ENCODE measurements at places on chromosomes 5 and 9.

DNA sequence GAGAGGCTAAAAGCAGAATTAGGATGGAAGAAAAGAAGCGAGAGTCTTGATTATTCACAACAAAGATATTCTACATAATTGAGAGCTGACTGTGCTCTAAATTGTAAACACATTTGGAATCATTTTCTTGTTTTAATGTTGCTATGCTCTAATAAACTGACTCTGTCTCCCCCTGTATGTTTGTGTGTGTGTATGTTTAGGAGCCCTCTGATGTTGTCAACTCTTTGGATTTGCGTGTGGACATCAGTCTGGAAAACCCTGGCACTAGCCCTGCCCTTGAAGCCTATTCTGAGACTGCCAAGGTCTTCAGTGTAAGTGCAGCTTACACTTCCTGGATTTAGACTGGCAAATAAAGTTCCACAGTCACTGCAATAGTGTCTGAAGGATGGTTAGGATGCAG is 37.8 kb downstream of the MOCS2 start:
- DNase-seq, result no peak

DNA sequence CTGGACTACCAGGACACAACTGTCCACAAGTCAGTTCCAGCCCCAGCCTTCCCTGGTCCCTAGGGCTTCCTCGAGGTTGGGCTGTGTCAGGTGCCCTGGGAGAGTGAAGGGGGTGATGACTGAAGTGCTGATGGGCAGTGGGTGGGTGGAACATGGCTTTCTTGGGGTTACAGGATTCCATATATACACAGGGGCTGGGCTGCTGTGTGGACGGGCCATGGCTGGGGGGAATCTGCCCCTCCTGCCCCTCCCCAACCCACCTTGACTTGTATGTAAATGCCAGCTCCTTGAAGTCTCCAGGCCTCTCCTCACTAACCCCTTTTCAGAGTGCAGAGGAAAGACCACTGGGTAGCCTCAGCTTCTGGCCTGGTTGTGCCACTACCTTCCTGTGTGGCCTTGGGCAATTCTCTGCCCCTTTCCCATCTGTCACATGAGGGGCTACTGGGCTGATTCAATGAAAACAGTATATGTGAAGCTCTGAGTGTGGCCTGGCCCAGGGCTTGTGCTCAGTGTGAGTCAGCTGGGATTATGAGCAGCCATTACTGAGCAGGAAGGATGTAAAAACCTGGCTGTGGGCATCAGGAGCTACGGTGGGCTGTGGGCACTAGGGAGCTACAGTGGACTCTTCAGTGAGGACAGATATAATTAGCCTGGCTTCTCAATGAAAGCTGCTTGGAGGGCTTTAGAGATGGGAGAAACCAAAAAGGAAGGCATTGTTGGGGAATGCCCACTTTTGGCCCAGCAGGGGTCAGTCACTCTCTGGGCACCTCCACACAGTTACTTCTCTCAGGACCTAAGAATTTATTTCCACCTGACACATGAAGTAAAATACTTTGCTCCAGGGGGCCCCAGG is 23.3 kb downstream of the PITX1 start:
- DNase-seq, result no peak

GRCh38 chr9:112864403-112864802 is 26.3 kb downstream of the SLC46A2 start:
- DNase-seq, result no peak

DNA sequence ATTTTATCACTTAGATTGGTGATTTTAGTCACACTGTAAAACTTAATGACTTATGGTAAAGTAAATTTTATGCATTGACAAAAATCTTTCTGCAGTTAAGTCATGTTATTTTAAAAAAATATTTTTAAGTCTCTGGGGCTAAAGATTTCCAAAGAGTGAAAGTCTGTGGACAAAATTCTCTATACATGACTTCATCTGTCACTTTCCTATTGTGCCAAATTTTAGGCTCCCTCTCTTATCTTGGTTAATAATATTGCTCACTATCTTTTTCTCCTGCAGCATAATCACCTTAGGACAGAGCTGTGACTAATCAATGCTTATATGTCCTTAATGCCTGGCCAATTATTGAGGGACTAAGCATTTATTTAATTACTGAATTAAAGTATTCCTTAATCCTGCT is 15.2 kb downstream of the LURAP1L start:
- DNase-seq, result no peak

DNA sequence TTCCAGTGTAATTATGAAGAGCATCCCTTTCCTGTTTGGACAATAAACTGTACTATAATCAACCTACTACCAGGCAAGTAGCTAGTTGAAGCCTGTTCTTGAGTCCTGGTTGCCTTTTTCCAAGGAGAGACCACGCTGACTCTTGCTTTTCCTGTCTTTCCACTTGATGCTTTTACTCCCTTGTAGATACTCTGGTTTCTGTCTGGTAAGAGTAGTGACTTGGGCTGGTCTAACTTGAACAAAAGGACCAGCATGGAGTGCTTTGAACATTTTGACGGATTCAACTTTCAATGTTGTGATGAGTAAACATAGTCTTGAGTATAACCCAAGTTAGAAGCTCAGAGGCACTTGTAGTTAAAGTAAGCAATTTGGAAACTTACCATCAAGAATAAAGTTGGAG is 464.3 kb downstream of the GADD45G start:
- no peak for DNase-seq

DNA sequence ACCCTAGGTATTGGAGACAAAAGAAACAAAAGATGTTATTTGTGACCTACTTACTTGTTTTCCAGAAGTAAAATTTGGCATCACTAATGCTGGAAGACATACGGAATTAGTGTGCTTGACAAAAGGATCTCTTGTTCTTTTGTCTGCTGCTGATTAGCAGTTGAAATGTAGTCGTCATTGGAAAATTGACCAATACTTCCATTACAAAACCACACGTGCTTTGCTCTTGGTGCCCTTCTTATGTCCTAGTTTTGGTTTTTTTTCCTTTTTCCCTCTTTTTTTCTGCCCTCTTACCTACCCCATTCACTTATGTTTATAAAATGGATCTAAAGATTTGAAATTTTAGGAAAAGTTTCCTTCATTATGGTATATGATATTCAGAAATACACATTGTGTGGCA is 197.4 kb downstream of the FER start:
- DNase-seq, result no peak

- no peak for DNase-seq
Measured at GRCh38 chr9:34600908-34601307, 11.0 kb downstream of the RPP25L start.

DNA sequence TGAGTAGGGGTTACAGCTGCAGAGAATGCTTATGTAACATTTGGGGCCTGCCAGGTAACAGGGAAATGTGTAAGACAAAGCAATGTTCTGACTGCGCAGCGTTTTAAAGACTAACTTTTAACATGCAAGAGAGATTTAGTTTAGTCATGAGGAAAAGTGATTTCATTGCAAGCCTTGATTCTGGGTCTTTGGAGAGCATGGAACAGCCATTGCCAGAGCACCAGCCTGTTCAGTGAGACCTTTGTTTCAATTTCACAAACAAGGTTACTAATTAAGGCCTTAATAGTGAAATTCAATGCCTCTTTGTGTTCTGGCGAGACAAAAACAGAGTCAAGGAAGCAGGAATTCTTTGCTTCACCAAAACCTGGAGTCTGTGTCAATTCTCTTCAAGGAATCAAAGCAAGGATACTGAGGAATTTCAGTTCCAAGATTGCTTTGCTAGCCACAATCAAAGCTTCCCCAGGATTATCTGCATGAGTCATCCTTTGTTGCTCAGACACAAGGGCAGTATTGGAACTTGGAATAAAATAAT is 14.4 kb downstream of the CKMT2 start:
- no peak for DNase-seq

DNA sequence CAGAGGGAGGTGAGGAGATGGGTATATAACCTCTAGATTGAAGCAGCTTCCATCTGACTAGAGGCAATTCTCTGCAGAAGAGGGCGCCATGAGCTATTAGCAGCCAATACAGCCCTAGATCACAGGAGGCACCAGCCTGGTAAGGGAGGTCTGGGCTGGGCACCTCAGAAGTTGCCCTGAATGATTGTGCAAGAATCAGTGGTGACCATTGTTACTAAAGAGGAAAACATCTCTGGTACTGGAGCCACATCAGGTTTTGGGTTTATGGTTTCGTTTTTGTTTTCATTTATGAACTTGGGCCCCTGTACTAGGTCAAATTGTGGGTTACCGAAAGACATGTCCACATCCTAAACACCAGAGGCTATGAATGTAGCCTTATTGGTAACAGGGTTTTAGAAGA is 342.0 kb downstream of the MLLT3 start:
- DNase-seq, result no peak

DNA sequence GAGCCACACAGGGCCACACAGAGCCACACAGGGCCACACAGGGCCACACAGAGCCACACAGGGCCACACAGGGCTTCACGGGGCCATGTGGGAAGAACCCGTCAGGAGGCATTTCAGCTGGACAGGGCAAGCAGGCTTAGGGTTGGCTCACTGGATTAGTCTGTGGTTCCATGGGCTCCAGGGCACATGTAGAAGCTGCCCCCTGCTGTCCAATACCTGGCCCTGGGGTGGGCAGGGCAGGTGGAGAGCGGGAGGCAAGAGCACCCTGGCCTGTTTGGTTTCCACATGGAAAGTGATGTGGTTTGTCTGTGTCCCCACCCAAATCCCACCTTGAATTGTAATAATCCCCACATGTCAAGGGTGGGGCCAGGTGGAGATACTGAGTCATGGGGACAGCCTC is 16.4 kb upstream of the LPCAT1 start:
- DNase-seq, result no peak

DNA sequence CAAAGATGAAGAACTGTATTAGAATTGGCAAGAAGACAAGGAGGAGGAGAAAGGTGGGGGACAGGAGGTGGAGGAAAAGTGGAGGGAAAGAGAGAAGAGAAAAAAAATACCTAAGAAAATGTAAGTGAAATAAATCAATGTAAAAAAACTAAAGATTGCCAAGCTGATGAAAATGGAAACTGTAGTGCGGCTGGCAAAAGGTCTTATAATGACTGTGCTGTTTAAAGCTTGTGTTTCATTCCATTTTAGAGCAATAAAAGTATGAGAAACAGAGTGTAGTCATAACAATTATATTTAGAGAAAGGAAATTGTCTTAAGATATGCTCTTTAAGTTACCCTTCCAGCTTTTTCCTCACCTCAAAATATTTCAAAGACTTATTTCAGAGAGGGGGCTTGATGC is 670.5 kb upstream of the SEMA6A start:
- DNase-seq, result no peak

- no peak for DNase-seq
Measured at GRCh38 chr5:113487416-113487780, 855 bp downstream of the MCC start.

DNA sequence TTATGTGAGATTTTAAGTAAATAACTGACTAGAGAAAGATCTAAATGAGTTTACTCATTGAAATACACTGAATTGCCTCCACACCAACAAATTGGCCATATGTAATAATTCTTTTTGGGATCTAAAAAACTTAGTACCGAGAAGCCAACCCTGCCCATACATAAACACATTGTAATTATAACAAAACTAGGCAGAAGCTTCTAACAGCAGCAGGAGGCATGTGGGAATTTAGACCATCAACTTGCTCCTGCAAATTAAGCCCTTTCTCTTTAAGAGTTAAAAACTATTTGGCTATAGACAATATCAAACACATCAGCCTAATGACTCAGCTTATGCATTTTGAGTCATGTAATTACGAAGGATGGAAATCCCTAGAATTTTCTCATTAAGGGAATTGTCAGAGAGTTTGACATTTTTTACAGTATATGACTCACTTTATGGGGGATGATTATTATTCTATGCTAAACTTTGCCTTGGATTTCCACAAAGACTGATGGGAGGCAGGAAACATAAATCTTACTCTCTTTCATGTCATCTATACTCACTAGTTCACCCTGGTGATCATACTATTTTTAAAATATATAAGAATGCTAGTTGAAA is 1.0 kb downstream of the IL7R start:
- DNase-seq, result no peak

DNA sequence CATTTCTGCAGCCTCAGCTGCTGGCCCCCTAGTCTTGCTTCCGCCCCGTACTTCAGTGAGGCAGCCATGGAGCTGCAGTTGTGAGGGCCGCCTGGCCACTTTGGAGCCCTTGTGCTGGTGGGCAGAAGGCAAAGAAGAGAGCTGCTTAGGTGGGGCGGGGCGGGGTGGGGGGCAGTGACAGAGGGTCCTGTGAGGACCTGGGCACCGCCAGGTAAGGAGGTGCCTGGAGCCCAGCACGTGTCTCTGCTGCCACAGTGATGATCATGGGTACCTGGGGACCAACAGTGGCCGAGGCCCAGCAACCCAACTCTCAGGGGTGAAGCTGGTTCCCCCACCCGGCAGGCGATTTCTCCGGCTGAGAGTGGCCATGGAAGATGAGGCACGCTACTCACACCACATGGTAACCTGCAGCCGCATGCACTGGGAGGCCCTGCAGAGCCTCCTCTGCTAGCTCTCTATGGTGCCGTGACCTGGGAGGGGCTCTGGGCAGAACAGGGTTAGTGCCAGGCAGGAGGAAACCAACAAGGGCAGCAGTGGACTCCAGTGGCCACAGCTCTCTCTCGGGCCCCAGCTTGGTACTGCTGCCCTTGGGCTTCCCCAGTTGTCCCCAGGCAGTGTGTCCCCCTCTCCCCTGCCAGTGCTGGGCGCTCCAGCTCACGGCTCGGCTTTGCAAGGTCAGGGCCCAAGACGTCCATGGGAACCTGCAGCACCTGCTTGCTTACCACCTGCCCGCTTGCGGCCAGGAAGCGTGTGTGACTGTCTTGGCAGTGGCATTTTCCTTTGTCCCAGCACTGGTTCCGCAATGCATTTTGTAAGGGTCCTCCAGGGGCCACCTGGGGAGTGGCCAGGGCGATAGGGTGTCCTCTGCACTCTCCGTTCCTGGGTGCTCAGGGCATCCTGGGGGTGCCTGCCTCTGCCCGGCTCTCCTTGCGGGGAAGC is 24.0 kb downstream of the NDUFS6 start:
- no peak for DNase-seq

GRCh38 chr5:6439588-6440550 is 8.8 kb upstream of the UBE2QL1 start:
- DNase-seq, result no peak

GRCh38 chr5:98827161-98827560 is 53.7 kb downstream of the RGMB start:
- no peak for DNase-seq

- DNase-seq, result no peak
Measured at GRCh38 chr9:4365055-4365454, 65.2 kb upstream of the GLIS3 start.

DNA sequence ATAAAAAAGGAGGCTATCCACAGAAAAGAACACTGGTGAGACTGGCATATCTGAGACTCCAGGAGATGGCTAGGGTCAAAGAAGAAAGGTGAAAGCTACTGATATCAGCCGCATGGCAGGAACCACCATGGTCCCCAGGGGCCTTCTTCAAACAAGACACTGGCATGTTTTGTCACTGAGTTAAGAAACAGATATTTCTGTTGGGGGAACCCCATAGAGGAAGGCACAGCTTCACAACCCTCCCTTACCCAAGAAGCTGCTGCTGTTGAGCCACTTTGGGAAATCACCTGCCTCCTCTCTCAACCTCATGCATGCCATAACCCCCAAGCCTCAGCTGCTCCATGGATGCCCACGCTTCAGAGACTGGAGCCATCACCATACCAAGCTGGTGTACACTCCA is 13.3 kb upstream of the BTNL3 start:
- no peak for DNase-seq

Measured in GM12892 (cell line).